ENCODE measurements at places on chromosomes 5 and 9.

DNA sequence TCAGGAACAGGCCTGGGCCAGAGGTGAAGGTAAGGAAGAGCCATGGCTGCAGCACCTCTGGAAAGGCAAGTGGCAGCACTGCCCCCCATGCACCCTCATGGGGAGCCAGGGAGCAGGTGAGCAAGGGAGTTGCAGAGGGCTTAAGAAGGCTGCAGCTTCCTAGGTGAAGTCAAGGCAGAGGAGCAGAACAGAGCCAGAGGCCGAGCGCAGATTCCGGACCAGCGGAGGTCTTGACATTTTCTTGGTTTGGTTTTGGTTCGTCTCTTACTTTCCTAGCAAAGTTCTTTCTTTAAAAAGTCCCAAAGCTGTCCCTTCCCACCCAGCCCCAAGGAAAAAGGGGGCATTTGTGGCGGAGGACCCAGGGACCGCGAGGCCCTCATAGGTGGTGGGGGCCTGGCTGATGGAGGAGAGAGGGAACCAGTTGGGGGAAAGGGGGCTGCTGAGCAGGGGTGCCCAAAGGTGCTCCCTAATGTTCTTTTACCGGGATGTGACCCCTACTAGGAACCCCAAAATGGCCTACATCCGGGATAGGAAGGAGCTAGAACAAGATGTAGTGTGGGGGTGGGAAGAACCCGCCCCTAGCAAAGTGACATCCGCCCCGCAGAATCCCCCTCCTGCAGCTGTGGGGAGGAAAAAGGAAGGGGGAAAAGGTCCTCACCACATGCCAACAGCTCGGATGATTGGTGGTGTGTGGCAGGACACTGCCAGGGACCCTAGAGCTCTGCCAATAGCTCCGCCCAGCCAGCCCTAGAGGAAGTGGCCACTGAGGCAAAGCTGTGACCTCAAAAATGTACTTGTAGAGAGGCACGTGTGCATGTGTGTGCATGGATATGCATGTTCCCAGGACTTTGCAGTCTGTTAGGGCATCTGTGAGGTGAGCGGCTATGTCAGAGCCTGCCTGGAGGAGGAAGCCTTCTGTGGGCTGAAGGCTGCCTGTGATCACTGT is 914 bp upstream of the CD72 start:
- DNase-seq, result no peak

DNA sequence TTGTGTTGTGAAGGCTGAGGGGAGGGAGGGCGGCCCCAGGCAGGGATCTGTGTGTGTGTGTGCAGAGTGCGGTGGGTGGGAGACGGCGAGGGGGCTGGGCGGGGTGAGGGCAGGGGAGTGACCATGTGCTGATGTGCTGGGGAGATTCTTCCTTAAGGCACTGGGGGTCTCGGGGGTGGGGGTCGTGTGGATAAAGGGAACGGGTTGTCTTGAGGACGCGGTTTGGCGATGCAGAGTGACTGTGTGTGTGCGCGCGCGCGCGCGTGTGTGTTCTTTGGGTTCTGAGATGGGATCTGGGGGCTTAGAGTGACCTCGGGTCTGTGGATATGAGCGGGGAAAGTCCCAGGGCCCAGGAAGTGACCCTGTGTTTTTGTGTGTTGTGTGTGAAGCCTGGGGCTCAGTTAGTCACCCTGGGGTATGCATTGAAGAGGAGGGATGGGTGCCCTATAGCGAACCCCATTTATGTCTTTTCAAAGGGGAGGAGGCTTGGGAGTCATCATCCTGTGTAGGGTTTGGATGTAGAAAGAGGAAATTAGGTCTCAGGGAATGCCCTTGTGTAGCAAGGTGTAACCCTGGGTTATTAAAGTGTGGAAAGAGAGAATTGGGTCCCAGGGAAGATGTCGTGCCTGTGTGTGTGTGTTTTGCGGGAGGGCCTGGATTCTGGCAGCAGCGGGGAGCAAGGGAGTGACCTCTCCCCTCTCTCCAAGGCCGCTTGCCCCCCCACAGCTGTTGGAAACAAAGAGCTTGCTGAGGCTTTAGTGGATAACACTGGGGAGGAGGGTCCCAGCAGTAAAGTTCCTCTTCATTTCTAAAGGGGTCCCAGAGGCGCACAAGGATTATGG is 1.4 kb downstream of the TMEFF1 start:
- no peak for DNase-seq

GRCh38 chr5:72767289-72768010 is 49.0 kb upstream of the TNPO1 start:
- DNase-seq, result peak; percentile 75

DNA sequence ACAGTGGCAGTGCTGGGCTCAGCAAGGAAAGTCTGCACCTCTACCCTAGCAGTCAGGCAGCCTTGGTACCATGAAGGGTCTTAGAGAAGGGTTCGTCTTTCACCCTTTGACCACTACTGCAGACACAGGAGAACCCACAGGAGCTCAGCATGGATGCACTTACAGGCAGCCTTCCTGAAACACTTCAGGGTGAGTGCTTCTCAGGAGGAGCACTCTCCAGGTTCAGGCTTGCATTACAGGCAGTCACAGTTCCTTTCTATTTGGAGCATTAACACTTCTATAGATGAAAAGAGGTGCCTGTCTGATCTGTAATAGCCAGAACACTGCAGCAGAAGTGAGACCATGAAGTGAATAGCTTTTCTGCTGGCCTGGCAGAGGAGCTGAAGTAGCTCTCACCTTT is 8.7 kb upstream of the CYLC2 start:
- DNase-seq, result no peak

DNA sequence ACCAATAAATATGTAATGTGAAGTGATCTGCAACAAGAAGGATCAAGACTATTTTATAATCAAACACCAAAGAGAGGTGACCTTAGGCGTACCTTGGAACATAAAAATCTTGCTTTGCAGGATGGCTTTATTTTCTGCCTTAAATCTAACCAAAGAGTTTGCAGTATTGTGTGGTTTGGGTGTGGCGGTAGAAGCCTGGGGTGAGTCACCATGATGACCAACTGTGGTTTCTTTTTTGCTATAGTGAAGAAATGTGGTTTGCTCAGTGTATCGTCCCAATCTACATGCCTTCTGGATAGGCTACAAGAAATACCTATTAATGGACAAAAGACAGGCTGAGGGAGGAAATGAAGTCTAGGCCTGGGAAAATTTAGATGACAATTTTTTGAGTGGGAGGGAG is 5.1 kb upstream of the CAST start:
- no peak for DNase-seq

- DNase-seq, result no peak
These were observed 543.9 kb downstream of the TLE1 start for GRCh38 chr9:81145331-81145963.

DNA sequence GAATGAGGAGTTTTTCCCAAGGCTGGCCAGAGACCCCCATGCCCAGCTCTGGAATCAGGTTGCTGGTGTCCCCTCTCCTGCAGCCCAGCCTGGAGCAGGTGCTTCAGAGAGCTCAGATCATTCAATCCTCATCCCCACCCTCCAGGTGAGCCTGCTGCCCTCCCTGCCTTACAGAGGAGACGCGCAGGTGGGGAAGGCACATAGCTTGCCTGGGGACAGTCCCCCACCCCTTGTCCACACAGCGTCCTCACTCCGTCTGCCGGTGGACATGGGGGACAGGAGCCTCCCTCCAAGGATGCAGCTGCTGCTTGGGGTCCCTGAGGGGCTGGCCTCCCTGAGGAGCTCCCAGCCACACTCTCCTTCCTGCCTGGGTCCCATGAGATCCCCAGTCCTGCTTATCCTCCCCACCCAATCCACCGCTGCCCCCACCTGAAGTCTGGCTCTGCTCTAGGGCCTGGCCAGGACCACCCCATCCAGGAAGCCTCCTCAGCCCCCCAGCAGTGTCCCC is 17.1 kb upstream of the QSOX2 start:
- DNase-seq, result no peak

GRCh38 chr5:98513380-98513779 is 260.1 kb upstream of the RGMB start:
- DNase-seq, result no peak

DNA sequence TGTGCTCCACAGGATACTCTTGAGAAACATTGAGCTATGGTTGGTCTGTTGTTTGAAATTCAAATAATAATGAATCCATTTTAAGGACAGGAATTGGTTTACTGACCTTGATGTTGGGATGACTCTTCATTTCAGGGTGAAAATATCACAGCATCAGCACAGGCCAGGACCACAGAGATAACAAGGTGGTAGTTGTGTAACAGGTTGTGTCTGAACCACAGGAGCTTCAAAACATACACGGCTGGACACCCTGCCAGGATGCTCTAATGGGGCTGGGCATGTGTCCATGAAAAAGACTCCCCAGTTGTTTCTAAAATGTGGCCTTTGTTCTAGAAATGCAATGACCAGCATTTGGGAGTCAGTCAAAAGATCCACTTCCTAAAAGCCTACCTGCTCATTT is 69.8 kb downstream of the ACO1 start:
- no peak for DNase-seq

DNA sequence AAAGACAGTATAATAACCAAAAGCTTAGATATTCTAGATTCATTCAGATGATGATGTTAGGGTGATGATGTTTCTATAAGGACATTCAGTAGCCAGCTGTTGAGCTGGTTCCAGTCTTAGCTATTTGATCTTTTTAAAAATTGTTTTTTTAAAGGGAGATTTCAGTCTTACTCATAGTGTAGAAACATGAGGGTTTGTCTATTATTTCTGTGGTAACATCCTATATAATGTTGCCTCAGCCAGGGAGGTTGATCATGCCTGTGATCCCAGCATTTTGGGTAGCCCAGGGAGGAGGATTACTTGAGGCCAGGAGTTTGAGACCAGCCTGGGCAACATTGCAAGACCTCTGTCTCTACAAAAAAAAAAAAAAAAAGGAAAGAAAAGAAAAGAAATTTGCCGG is 167.8 kb downstream of the DOCK2 start:
- DNase-seq, result no peak

DNA sequence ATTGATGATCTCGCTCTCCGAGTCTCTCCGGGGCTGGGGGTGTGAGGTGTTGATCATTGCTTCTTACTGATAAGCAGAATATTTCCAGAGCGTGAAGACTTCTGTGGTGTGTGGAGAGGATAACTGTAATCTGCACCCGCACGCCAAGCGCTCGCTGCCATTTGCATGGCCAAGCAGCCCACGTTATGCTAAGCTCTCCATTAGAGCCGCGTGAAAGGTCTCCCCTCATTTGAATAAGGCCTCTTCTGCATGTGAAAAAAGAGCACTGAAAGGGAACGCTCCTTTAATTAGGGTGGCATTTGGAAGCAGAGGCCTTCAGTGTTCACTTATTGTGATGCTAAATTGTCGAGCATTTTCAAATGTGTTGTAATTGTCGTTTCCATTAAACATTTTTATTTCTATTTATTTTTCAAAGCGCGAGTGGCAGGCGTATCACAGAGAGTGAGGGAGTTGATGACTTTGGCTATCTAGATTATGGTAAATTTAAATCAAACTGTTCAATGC is 163.6 kb upstream of the IRX2 start:
- DNase-seq, result no peak

- no peak for DNase-seq
These were observed 170.5 kb downstream of the TLE4 start for GRCh38 chr9:79742110-79742721.

DNA sequence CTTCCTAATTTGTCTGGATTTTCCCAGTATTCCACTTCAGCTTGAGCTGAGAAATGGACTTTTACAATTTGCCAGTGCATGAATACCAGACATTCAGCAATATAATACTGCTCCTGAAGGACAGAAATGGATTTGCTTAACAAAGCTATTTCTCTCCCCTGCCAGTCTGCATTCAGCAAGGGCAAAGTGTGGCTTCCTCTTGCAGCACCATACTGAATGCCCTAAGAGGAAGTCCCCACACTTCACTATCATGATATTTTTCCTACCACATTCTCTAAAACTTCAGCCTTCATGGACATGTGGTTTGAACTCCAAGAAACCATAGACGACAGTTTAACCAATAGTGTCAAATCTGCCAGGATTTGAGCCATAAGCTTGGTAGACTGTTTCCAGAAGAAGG is 19.8 kb upstream of the TLE4 start:
- DNase-seq, result no peak
